ENCODE measurements at places on chromosomes 5 and 9. TPM values are rescaled to one million over a fixed set of nuclear protein-coding genes. Genes with fewer than 3 reads are reported as not detected.

- H3K4me3 ChIP-seq = no peak overlapping the region
- no peaks in the 10 kb centered on the region for H3K4me1 ChIP-seq
- H3K27me3 ChIP-seq = peaks cover 2% of the 10 kb centered on the region
- H3K36me3 ChIP-seq = no peaks in the 10 kb centered on the region
Observed at GRCh38 chr9:35954942-35955546, 2.9 kb downstream of the OR2S2 start.

- H3K27me3 ChIP-seq = no peaks in the 10 kb centered on the region
- H3K4me1 ChIP-seq = peaks cover 2% of the 10 kb centered on the region
- peak; percentile 67 for DNase-seq
Observed at GRCh38 chr9:136584934-136585333, 39.1 kb upstream of the NOTCH1 start.

GRCh38 chr5:170393958-170394357, 4.8 kb upstream of the KCNMB1 start:
- DNase-seq = no peak
- H3K4me1 ChIP-seq = no peaks in the 10 kb centered on the region
- no peaks in the 10 kb centered on the region for H3K27me3 ChIP-seq
- no peaks in the 10 kb centered on the region for H3K36me3 ChIP-seq
- no peak overlapping the region for H3K4me3 ChIP-seq

The NNT gene
- polyA plus RNA-seq = 56.4 TPM

The IRX2 gene
- polyA plus RNA-seq = 11.7 TPM

- H3K36me3 ChIP-seq = no peaks in the 10 kb centered on the region
- no peaks in the 10 kb centered on the region for H3K4me1 ChIP-seq
- no peaks in the 10 kb centered on the region for H3K27me3 ChIP-seq
- H3K27ac ChIP-seq = no peak overlapping the region
- no peak overlapping the region for H3K4me3 ChIP-seq
Observed at GRCh38 chr5:19044931-19045695, 942.9 kb downstream of the CDH18 start.

- H3K27ac ChIP-seq = no peak overlapping the region
- no peak for DNase-seq
- no peaks in the 10 kb centered on the region for H3K27me3 ChIP-seq
Observed at GRCh38 chr5:161414896-161415295, 131.6 kb downstream of the GABRB2 start.

GRCh38 chr5:31948006-31948405, 226.1 kb downstream of the GOLPH3 start:
- H3K36me3 ChIP-seq = no peaks in the 10 kb centered on the region
- peaks cover 2% of the 10 kb centered on the region for H3K4me1 ChIP-seq
- no peak for DNase-seq
- H3K27ac ChIP-seq = no peak overlapping the region

DNA sequence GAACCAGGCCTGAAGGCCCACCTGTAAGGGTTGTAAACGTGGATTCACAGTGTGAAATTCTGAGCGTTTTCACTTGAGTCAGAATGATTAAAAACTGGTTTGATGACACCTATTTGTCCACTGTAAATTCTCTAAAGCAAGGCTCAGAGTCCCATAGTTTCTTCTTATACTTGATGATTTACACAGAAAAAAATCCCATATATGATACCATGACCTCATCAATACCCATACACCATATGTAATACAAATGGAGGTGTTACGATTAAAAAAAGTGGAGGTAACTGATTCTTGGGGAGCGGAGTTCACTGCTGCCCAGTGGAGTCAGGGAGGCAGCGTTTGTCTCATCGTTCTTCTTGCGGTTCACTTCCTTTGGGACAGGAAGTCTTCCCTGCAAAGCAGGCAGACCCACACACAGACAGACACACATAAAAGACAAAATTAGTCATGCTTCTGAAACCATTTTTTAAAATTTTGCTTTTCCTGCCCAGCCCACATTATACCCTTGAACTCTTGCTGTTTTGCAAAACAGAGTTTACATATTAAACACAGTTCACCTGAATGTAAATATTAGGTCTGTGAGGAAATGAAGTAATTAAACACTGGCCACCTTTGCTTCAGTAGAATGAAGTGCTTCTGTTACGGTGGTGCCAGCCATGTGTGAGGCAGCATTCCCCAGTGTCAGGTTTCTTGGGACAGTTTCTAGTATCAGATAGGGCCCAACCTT, 26.2 kb downstream of the NREP start:
- no peak overlapping the region for H3K27ac ChIP-seq
- H3K4me3 ChIP-seq = no peak overlapping the region
- peaks cover 3% of the 10 kb centered on the region for H3K36me3 ChIP-seq
- peaks cover 3% of the 10 kb centered on the region for H3K4me1 ChIP-seq
- no peaks in the 10 kb centered on the region for H3K27me3 ChIP-seq
- DNase-seq = peak; percentile 55

- H3K4me3 ChIP-seq = no peak overlapping the region
- no peaks in the 10 kb centered on the region for H3K4me1 ChIP-seq
- H3K27ac ChIP-seq = no peak overlapping the region
- H3K27me3 ChIP-seq = peaks cover 67% of the 10 kb centered on the region
Observed at GRCh38 chr5:174734571-174735497, 10.5 kb downstream of the MSX2 start.

- no peak overlapping the region for H3K4me3 ChIP-seq
- H3K27me3 ChIP-seq = no peaks in the 10 kb centered on the region
- DNase-seq = no peak
- no peak overlapping the region for H3K27ac ChIP-seq
- H3K36me3 ChIP-seq = no peaks in the 10 kb centered on the region
- no peaks in the 10 kb centered on the region for H3K4me1 ChIP-seq
Observed at GRCh38 chr9:74755355-74755754, 132.4 kb downstream of the TRPM6 start.

DNA sequence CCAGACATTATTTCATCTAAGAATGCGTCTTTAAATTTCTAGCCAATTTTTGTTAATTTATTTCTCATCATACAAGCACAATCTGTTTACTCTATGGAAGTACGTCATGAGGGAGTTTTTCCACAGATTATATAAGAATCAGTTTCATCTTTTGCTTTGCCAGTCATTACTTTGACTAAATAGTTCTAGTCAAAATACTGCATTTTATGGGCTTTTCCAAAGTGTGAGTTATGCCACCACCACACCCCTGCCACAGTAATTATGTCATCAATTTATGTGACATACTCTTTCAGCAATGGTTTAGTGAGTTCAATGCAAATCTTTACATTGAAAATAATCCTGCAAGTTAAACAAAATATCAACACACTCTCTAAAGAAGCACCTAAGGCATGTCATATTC, 2.0 kb downstream of the RIMOC1 start:
- H3K4me3 ChIP-seq = no peak overlapping the region
- H3K36me3 ChIP-seq = peaks cover 23% of the 10 kb centered on the region
- no peaks in the 10 kb centered on the region for H3K27me3 ChIP-seq
- peaks cover 2% of the 10 kb centered on the region for H3K4me1 ChIP-seq

The GGTA1 gene
- 6.8 TPM for polyA plus RNA-seq

- H3K27me3 ChIP-seq = no peaks in the 10 kb centered on the region
- H3K4me3 ChIP-seq = no peak overlapping the region
- DNase-seq = no peak
- no peaks in the 10 kb centered on the region for H3K36me3 ChIP-seq
Observed at GRCh38 chr5:31173614-31174013, 19.9 kb upstream of the CDH6 start.

DNA sequence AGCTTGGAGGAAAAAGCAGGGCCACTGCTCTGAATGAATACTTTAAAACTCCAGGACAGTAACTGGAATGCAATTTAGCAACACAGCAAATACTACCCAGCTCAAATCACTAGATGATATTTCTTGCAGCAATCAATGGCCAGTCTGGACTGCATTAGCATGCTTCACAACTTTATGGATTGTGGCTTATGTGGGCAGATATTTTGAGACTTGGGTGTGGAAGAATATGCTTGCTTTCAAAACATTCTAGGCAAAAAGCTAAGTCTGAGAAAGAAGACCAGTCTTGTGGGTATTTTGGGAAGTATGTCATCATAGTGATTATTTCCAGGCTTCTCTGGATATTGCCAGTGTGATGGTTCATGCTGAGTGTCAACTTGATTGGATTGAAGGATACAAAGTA, 3.1 kb downstream of the RANBP3L start:
- no peaks in the 10 kb centered on the region for H3K36me3 ChIP-seq
- DNase-seq = no peak
- H3K4me1 ChIP-seq = peaks cover 3% of the 10 kb centered on the region
- no peaks in the 10 kb centered on the region for H3K27me3 ChIP-seq
- peak overlapping the region; percentile 34 for H3K4me3 ChIP-seq
- H3K27ac ChIP-seq = no peak overlapping the region

DNA sequence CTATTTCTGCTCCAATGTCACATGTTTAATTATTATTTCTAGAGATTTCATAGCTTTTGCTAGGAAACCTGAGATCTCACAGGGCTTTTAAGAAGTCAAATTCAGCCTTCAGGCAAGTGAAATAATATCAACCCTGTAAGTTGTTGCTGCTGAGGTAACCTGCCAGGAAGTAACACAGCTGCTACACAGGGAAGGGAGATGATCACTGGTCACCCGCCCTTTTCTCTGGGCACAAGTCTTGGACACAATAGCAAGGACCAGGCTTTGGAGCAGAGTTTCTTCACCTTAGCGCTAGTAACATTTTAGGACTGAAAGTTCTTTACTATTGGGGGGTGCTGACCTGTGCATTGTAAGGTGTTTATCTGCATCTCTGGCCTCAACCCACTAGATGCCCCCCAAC, 50.1 kb downstream of the PTTG1 start:
- no peak overlapping the region for H3K4me3 ChIP-seq
- H3K4me1 ChIP-seq = peaks cover 2% of the 10 kb centered on the region
- no peaks in the 10 kb centered on the region for H3K27me3 ChIP-seq
- H3K27ac ChIP-seq = no peak overlapping the region

DNA sequence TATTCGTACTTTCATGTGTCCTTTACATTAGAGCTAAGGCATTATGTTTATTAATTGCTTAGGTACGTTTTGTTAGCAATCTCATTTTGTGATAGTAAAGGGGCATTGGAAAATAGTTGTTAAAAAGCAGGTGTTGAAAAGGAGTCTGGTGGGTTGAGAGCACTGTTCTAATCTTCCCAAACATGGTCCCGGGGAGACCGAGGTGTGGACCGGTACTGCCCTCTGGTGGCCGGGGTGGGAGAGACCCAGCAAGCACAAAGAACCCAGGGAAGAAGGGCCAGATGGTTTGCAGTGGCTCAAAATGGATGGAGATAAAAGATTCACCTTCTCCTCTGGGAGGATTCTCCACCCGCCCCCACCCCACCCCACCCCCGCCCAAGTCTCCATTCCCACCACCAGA, 26.1 kb downstream of the IDNK start:
- no peak for DNase-seq
- H3K4me1 ChIP-seq = no peaks in the 10 kb centered on the region
- peaks cover 4% of the 10 kb centered on the region for H3K36me3 ChIP-seq
- H3K4me3 ChIP-seq = no peak overlapping the region

The PROB1 gene
- polyA plus RNA-seq = 1.5 TPM

GRCh38 chr9:136309101-136309801, 5.4 kb upstream of the CCDC187 start:
- H3K4me1 ChIP-seq = no peaks in the 10 kb centered on the region
- H3K36me3 ChIP-seq = peaks cover 2% of the 10 kb centered on the region
- no peak overlapping the region for H3K27ac ChIP-seq
- H3K27me3 ChIP-seq = no peaks in the 10 kb centered on the region
- no peak overlapping the region for H3K4me3 ChIP-seq

- no peak for DNase-seq
- no peak overlapping the region for H3K4me3 ChIP-seq
- H3K27ac ChIP-seq = no peak overlapping the region
- H3K36me3 ChIP-seq = no peaks in the 10 kb centered on the region
Observed at GRCh38 chr5:171797543-171797942, 11.9 kb downstream of the SMIM23 start.

DNA sequence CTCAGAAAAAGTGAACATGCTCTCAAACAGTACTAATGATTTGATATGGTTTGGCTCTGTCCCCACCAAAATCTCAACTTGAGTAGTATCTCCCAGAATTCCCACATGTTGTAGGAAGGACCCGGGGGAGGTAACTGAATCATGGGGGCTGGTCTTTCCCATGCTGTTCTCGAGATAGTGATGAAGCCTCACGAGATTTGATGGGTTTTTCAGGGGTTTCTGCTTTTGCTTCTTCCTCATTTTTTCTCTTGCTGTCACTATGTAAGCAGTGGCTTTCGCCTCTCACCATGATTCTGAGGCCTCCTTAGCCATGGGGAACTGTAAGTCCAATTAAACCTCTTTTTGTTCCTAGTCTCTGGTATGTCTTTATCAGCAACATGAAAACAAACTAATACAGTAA, 401.3 kb downstream of the BNC2 start:
- H3K36me3 ChIP-seq = no peaks in the 10 kb centered on the region
- no peaks in the 10 kb centered on the region for H3K4me1 ChIP-seq
- DNase-seq = no peak
- no peak overlapping the region for H3K4me3 ChIP-seq

GRCh38 chr9:128003966-128004604, 23.3 kb upstream of the EEIG1 start:
- DNase-seq = no peak
- H3K4me3 ChIP-seq = no peak overlapping the region
- H3K4me1 ChIP-seq = no peaks in the 10 kb centered on the region
- no peak overlapping the region for H3K27ac ChIP-seq
- no peaks in the 10 kb centered on the region for H3K36me3 ChIP-seq

The SLCO6A1 gene
- not detected for polyA plus RNA-seq

The IL9 gene
- polyA plus RNA-seq = not detected

- H3K27ac ChIP-seq = no peak overlapping the region
- DNase-seq = no peak
- H3K4me3 ChIP-seq = no peak overlapping the region
- H3K27me3 ChIP-seq = no peaks in the 10 kb centered on the region
- H3K36me3 ChIP-seq = no peaks in the 10 kb centered on the region
Observed at GRCh38 chr5:110058175-110058574, 368.4 kb downstream of the MAN2A1 start.

The ITGA2 gene
- 4.9 TPM for polyA plus RNA-seq

GRCh38 chr9:98999152-98999525, 55.4 kb downstream of the COL15A1 start:
- H3K4me1 ChIP-seq = peaks cover 9% of the 10 kb centered on the region
- DNase-seq = no peak
- H3K4me3 ChIP-seq = no peak overlapping the region
- no peaks in the 10 kb centered on the region for H3K27me3 ChIP-seq

The FUT7 gene
- not detected for polyA plus RNA-seq

The PCDHGC5 gene
- not detected for polyA plus RNA-seq

DNA sequence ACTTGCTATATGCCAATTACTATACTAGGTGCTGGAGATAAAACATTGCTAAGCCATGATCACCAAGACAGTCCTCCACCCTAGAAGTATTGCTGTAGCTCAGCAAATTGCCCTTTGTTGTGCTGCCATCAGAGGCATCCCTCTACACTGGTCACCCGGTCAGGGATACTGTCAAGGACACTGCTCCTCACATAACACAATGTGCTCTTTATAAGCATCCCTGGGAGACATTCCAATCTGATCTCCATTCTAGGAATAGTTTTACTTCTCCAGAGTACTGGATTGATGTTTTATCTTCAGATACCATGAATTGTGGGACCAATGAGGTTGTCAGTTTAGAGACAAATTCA, 10.4 kb upstream of the DNAJA1 start:
- no peak overlapping the region for H3K4me3 ChIP-seq
- H3K27ac ChIP-seq = no peak overlapping the region
- H3K36me3 ChIP-seq = no peaks in the 10 kb centered on the region
